AG08396 (cell line): ENCODE measurements at places on chromosomes 6 and 20.

- no peak for DNase-seq
Measured at GRCh38 chr20:58978351-58979190, 2.5 kb upstream of the NELFCD start.

- DNase-seq: no peak
Measured at GRCh38 chr6:88358846-88359245, 192.7 kb upstream of the CNR1 start.

GRCh38 chr6:4935486-4935885, 68.4 kb downstream of the RPP40 start:
- DNase-seq: no peak

GRCh38 chr20:62742550-62742949, 33.9 kb downstream of the NTSR1 start:
- DNase-seq: no peak
